ENCODE measurements at places on chromosomes 11 and 22. TPM values are rescaled to one million over a fixed set of nuclear protein-coding genes. Genes with fewer than 3 reads are reported as not detected.

CARD18 gene
- not detected for polyA plus RNA-seq

SMTNL1 gene
- polyA plus RNA-seq = 0.58 TPM

OR5P2 gene
- not detected for polyA plus RNA-seq

SLC35F2 gene
- 12.5 TPM for polyA plus RNA-seq

- no peak overlapping the region for H3K27ac ChIP-seq
- DNase-seq = no peak
- no peak overlapping the region for H3K4me3 ChIP-seq
- H3K27me3 ChIP-seq = no peaks in the 10 kb centered on the region
These were observed 31.8 kb downstream of the DLG2 start for GRCh38 chr11:85595285-85595884.

DNA sequence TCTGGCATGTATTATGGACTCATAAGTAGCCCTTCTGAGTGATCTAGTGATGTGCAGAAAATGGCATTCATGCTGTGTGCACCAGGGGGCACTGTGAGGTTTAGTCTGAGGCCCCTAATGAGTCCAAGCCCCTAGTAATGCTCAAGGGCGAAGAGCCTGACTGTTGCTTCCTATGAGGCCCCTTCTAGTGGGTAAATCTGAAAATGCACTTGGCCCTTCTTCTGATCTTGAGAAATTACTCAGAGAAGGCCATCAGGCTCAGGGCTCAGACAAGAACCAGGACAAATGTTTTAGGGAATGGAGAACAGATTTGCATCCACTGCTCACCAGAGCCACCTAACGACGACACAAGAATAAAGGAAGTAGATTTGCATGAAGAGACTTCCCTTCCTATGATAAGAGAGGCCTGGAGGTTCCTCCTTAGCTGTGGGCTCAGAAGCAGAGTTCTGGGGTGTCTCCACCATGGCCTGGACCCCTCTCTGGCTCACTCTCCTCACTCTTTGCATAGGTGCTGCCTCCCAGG lies 75.8 kb downstream of the GGTLC2 start:
- no peak overlapping the region for H3K4me3 ChIP-seq
- no peak for DNase-seq
- H3K36me3 ChIP-seq = no peaks in the 10 kb centered on the region
- H3K27ac ChIP-seq = no peak overlapping the region

DNA sequence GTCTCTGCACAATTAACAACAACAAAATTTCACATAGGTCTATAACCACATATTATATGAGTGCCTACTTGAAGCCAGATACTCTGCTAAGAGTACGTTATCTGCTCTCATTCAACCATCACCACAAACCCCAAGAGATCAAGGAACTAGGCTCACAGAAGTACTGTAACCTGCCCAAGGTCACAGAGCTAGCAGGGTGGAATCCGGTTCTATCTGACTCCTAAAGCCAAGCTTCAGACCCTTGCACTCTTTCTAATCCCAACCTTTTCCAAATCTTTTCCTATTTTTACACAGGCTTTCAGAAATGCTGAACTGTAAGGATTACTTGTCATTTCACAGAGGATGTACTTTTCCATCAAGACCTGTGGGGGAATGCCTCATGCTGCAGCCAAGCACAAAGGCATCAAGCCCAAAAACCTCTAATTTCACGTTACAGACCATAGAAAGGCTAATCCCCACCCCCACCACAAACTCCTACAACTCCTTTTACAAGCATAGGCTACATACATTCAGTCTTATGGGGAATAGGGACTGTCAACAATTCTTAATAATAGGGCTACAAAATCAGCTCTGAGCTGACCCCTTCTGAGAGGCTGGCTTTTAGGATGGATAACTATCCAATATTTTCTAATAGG lies 927 bp downstream of the PRCP start:
- peak overlapping the region; percentile 67 for H3K4me3 ChIP-seq
- no peak overlapping the region for H3K27ac ChIP-seq
- peak; percentile 30 for DNase-seq
- no peaks in the 10 kb centered on the region for H3K36me3 ChIP-seq
- H3K4me1 ChIP-seq = peaks cover 9% of the 10 kb centered on the region

GRCh38 chr11:74710281-74710938 lies 20.8 kb downstream of the CHRDL2 start:
- DNase-seq = peak; percentile 55
- H3K27me3 ChIP-seq = no peaks in the 10 kb centered on the region
- no peak overlapping the region for H3K4me3 ChIP-seq
- peak overlapping the region; percentile 8 for H3K27ac ChIP-seq
- H3K4me1 ChIP-seq = peaks cover 29% of the 10 kb centered on the region

- H3K36me3 ChIP-seq = no peaks in the 10 kb centered on the region
- DNase-seq = no peak
- no peak overlapping the region for H3K27ac ChIP-seq
- peaks cover 60% of the 10 kb centered on the region for H3K27me3 ChIP-seq
- peaks cover 2% of the 10 kb centered on the region for H3K4me1 ChIP-seq
These were observed 1.9 kb downstream of the ELMOD1 start for GRCh38 chr11:107592813-107593212.

DNA sequence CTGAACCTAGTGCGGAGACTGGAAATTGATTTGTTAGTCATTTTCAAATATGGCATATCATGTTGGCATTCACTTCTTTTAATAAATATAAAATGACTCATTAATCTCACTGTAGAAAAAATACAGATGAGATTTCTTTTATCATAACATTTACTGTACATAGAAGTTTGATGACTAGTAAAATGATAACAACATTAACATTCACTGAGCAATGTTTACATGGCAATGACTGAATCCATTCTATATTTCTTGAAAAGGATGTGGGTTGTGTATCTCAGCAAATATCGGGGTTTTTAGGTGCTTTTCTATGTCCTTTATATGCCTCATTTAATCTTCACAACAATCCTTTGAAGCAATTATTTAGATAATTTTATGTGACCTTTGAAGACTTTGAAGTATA lies 920.9 kb upstream of the FAT3 start:
- H3K27me3 ChIP-seq = no peaks in the 10 kb centered on the region
- no peak overlapping the region for H3K27ac ChIP-seq
- DNase-seq = no peak
- H3K4me3 ChIP-seq = no peak overlapping the region

GRCh38 chr11:93122535-93123235 lies 75.1 kb downstream of the SLC36A4 start:
- no peaks in the 10 kb centered on the region for H3K36me3 ChIP-seq
- no peak overlapping the region for H3K4me3 ChIP-seq
- no peaks in the 10 kb centered on the region for H3K4me1 ChIP-seq
- no peak overlapping the region for H3K27ac ChIP-seq
- no peaks in the 10 kb centered on the region for H3K27me3 ChIP-seq
- no peak for DNase-seq

GRCh38 chr11:112523951-112524350 lies 263.3 kb upstream of the PLET1 start:
- H3K27ac ChIP-seq = no peak overlapping the region
- DNase-seq = no peak
- H3K4me1 ChIP-seq = no peaks in the 10 kb centered on the region

DNA sequence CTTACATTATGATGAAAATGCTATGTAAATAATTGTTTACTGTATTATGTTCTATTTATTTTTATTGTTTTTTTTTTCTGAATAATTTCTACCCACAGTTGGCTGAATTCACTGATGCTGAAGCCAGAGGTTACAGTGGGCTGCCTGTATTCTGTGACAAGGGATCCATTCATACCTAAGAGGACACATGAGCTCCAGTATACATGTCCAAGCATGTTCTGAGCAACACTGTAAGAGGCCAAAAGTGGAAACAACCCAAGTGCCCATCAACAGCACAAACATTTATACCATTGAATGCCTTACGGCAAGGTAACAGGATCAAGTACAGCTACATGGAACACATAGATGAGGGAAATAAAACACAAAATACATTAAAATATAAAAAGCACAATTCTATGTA lies 1.4 kb upstream of the SRSF8 start:
- no peak for DNase-seq
- H3K36me3 ChIP-seq = no peaks in the 10 kb centered on the region
- H3K27me3 ChIP-seq = no peaks in the 10 kb centered on the region
- H3K4me3 ChIP-seq = no peak overlapping the region
- H3K4me1 ChIP-seq = no peaks in the 10 kb centered on the region
- H3K27ac ChIP-seq = no peak overlapping the region

DNA sequence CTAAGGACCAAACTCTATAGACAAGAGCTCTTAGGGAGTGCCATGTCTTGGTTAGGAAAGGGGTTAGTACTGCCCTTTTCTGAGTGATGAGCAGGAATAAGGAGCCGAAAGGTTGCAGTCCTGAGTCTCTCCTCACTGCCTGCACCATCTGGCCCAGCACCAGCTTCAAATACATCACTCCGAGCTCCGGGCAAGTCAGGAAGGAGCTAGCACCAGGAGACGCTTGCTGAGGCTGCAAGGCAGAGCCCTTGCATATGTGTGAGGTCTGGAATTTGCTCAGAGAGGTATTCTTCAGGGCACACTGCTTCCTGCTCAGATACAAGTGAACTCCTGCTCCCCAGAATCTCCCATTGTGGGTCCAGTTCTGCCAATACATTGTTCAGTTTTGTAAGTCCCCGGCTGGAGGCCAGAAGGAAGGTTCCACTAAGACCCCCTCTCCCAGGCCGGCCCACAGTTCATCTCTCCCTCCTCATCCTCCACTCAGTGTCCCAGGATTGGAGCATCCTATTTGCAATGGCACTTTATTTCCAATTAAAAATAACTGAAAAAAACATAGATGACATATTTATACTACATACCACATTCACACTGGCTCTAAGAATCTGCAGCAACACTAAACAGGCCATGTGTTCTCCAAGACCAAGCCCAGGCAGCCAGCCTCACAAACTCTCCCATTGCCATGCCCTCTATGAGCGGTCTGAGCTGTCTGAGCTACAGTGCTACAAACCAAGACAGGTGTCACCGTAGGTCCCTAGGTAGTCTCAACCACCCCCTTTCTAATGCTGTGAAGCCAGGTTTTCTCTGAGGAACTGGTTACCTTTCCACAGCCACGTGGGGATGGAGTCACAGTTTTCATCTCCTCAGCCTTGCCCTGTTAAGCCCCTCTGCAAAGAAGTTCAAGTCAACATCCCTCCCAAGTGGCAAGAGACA lies 55.1 kb upstream of the SPATA19 start:
- no peaks in the 10 kb centered on the region for H3K36me3 ChIP-seq
- no peak for DNase-seq
- H3K4me1 ChIP-seq = no peaks in the 10 kb centered on the region
- no peak overlapping the region for H3K4me3 ChIP-seq
- no peaks in the 10 kb centered on the region for H3K27me3 ChIP-seq

- H3K4me1 ChIP-seq = peaks cover 10% of the 10 kb centered on the region
- no peaks in the 10 kb centered on the region for H3K36me3 ChIP-seq
- no peak overlapping the region for H3K27ac ChIP-seq
- DNase-seq = peak; percentile 95
- H3K4me3 ChIP-seq = peak overlapping the region; percentile 25
- peaks cover 40% of the 10 kb centered on the region for H3K27me3 ChIP-seq
These were observed 107.8 kb downstream of the OSBP2 start for GRCh38 chr22:30802202-30803166.

- no peaks in the 10 kb centered on the region for H3K27me3 ChIP-seq
- H3K36me3 ChIP-seq = no peaks in the 10 kb centered on the region
- H3K4me3 ChIP-seq = no peak overlapping the region
- no peak for DNase-seq
- H3K4me1 ChIP-seq = no peaks in the 10 kb centered on the region
These were observed 30.7 kb upstream of the CLDN5 start for GRCh38 chr22:19554834-19555404.

DNA sequence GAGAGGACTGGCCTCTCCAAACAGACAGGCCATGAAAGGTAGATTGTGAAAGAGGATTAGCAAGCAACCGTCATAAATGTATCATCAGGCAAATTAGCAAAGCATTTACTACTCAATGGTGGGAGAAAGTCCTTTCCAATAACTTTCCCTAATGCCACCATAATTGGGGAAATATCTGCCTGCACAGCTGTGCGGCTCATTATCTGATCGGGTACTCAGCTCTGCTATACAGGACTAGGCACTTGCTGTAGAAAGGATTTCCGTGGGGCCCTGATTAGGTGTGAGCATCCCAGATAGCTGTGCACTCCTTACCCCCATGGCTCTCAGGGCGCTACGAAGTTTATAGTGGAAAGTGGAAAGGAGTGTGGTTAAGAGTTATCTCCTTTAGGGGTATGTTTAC lies 309.7 kb upstream of the PLET1 start:
- no peak overlapping the region for H3K4me3 ChIP-seq
- H3K27ac ChIP-seq = no peak overlapping the region
- peaks cover 6% of the 10 kb centered on the region for H3K27me3 ChIP-seq
- DNase-seq = peak; percentile 17
- H3K36me3 ChIP-seq = no peaks in the 10 kb centered on the region

- H3K36me3 ChIP-seq = no peaks in the 10 kb centered on the region
- H3K4me1 ChIP-seq = no peaks in the 10 kb centered on the region
- no peak for DNase-seq
- H3K27ac ChIP-seq = no peak overlapping the region
These were observed 543.2 kb upstream of the CCDC179 start for GRCh38 chr11:23403210-23404185.

DNA sequence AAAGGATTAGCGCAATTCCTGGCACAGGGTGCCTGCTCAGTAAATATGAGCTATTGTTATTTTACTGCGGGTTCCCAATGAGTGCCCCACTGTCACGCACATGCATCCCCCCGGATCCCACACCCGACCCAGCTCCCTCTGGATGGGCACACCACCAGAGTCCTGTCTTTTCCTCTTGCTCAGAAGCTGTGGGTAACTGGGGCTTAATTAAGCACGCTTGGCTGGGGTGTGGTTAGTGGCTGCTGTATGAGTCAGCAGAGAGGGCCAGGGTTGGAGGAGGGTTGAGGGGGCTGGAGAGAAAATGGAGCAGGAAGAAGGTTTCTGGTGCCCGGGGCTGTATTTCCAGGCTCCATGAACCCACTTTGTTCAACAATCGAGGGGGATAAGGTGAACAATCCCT lies 30.3 kb upstream of the NECTIN1 start:
- no peak overlapping the region for H3K27ac ChIP-seq
- H3K4me3 ChIP-seq = no peak overlapping the region
- no peak for DNase-seq
- peaks cover 2% of the 10 kb centered on the region for H3K4me1 ChIP-seq

- no peak for DNase-seq
- no peak overlapping the region for H3K27ac ChIP-seq
- no peak overlapping the region for H3K4me3 ChIP-seq
- H3K4me1 ChIP-seq = peaks cover 5% of the 10 kb centered on the region
- H3K36me3 ChIP-seq = no peaks in the 10 kb centered on the region
These were observed 26.4 kb upstream of the ZBTB16 start for GRCh38 chr11:114033066-114033465.

DNA sequence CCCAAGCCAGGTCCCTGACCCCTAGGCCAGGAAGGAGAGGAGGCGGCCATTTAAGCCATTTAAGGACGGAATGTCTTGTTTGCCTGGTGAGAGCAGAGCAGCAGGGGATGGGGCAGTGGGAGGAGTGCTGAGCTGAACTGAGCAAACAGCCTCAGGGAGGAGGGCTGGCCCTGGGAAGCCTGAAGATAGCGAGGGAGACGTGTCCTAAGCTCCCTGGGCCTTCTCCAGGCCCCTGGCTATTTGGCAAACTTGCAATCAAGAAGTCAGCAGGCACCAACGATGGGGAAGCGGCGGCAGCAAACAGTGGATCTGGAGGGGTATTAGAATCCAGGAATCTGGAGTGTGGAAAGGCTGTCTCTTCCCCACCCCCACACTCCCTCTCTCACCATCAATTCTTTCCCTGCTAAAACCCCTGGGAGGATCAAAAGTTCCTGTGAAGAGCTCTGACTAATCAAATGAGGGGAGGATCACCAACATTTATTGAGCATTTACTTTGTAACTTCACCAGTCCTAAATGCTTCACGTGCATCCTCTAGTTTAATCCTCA lies 8.8 kb downstream of the BCL9L start:
- no peak overlapping the region for H3K4me3 ChIP-seq
- DNase-seq = peak; percentile 50
- H3K36me3 ChIP-seq = peaks cover 3% of the 10 kb centered on the region
- peak overlapping the region; percentile 98 for H3K27ac ChIP-seq
- no peaks in the 10 kb centered on the region for H3K27me3 ChIP-seq
